ENCODE measurements at places on chromosomes 5 and 9. TPM values are rescaled to one million over a fixed set of nuclear protein-coding genes. Genes with fewer than 3 reads are reported as not detected.

The SLC6A3 gene
- total RNA-seq = 0.87 TPM

The RNF183 gene
- total RNA-seq = not detected

The SERF1B gene
- 77.3 TPM for total RNA-seq

The C5orf58 gene
- not detected for total RNA-seq

The LIX1 gene
- total RNA-seq = not detected

The ADGRD2 gene
- total RNA-seq = not detected

The WDR38 gene
- total RNA-seq = 0.12 TPM

The PHF24 gene
- 0.39 TPM for total RNA-seq

The NR5A1 gene
- 0.15 TPM for total RNA-seq

The MEGF10 gene
- total RNA-seq = not detected

The DRD1 gene
- total RNA-seq = 0.08 TPM

The LCP2 gene
- not detected for total RNA-seq

The PCDHB13 gene
- total RNA-seq = 0.05 TPM

The PSAT1 gene
- 140 TPM for total RNA-seq

The NREP gene
- 2.8 TPM for total RNA-seq

The CDH9 gene
- not detected for total RNA-seq

The IL9 gene
- total RNA-seq = not detected

The PPP3R2 gene
- total RNA-seq = not detected

The AGXT2 gene
- not detected for total RNA-seq

The CLIC3 gene
- total RNA-seq = 5.2 TPM

The BASP1 gene
- 202 TPM for total RNA-seq

The UBAC1 gene
- 33.9 TPM for total RNA-seq

The PIP5K1B gene
- total RNA-seq = not detected

The FLT4 gene
- total RNA-seq = 4.9 TPM

The TLR4 gene
- total RNA-seq = 0.07 TPM

The IFNA14 gene
- total RNA-seq = not detected

The PCDHB14 gene
- total RNA-seq = 0.17 TPM

The F2R gene
- 53.5 TPM for total RNA-seq

The ADCY2 gene
- not detected for total RNA-seq

The TPPP gene
- 5.5 TPM for total RNA-seq

The FAM153A gene
- total RNA-seq = not detected

The PCDHGA12 gene
- total RNA-seq = not detected

The SLCO4C1 gene
- total RNA-seq = not detected

The GFRA3 gene
- not detected for total RNA-seq

The PNPLA7 gene
- 0.59 TPM for total RNA-seq

The PRSS3 gene
- total RNA-seq = 12.6 TPM

The FGD3 gene
- 0.55 TPM for total RNA-seq

The PLPPR1 gene
- not detected for total RNA-seq

The CDC23 gene
- 25.5 TPM for total RNA-seq

The SH2D3C gene
- total RNA-seq = 0.15 TPM

The NFX1 gene
- total RNA-seq = 31.4 TPM

Data from A549 treated with Mapracorat at 1 μM for 4 hours (cell line).